ENCODE measurements at places on chromosomes 6 and 20.
A peak's percentile ranks its signal among the peaks of the same experiment; 100 is the strongest.

GRCh38 chr6:52515219-52515960, 61.5 kb downstream of the TRAM2 start:
- no peak for DNase-seq

GRCh38 chr6:57201718-57202117, 20.4 kb downstream of the RAB23 start:
- no peak for DNase-seq

DNA sequence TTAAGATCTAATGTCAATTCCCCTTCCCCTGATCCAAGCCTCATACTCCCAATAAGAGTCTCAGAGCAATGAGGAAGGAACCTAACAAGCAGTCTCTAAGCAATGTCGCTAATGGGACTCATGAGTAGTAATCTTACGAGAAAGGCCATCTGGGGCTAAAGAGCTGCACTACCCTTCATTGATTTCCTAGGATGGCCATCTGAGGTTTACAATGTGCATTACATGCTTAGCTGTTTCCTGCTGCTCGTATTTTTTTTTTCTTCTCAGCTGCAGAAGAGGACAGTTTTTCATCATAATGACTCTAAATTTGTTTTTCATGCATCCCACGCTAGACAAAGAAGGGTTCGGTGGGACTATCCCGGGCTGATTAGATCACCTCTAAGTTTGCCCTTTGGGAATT, 119.3 kb downstream of the LPA start:
- DNase-seq, result no peak

DNA sequence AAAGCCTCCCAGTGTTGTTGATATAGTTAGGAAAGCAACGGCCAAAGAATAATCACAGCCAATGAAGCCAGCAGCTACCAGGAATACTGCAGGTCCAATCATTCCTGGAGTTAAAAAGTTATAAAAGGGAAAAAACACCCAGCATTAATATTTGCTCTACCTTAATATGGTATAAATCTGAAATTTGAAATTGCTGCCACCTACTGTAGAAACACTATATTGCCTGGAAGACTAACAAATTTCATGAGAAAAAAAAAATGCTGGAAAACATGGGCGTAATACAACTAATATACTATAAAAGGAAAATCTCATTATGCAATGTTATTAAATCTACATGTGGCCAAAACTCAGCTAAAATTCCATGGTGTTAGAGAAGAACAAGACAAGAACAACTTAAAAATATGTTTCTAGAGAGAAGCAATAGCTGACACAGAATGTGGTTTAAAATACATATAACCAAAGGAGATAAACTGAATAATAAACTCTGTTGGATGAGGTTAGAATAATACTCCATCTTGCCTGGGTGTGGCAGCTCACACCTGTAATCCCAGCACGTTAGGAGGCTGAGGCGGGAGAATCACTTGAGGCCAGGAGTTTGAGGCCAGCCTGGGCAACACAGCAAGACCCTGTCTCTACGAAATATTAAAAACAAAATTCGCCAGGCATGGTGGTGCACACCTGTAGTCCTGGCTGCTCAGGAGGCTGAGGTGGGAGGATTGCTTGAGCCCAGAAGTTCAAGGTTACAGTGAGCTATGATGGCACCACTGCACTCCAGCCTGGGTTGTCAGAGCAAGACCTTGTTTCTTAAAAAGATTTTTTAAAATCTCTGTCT, 43.1 kb downstream of the SLC17A5 start:
- no peak for DNase-seq

- DNase-seq, result no peak
These were observed 13.8 kb downstream of the SYTL3 start for GRCh38 chr6:158663625-158664165.

DNA sequence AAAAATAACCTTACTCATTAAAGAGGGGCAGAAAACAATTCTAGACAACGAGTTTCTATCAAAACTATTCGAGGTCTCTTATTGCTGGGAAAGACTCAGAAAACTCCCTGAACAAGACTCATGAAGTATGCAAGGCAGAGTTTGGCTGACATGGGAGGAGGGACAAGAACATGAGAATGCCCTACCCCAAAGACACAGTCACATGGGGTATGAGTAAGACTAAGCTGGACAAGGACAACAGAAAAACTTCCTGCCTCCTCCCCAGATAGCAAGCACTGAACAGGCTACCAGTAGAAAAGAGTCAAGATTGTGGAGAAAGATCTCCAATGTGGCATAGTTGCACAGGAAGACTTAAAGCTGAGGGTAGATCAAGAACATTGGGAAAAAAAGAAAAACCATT, 39.7 kb upstream of the PHIP start:
- no peak for DNase-seq

DNA sequence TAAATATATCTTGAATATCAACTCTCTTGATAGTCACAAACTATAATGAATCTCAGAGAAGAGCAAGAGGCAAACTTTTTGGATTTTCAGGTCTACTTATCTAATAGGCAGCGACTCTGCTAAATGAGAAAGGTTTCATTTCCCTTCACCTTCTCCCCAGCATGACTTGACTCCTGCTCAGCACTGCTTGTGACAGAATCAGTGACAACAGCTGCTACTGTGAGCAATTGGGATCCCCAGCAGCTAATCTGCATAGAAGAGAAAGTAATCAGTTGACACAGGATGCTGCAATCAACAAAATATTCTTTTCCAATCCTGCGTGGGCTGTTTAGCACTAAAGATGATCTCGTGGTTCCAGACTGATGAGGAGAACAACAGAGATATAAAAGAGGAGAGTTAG, 205.5 kb downstream of the MMUT start:
- no peak for DNase-seq

DNA sequence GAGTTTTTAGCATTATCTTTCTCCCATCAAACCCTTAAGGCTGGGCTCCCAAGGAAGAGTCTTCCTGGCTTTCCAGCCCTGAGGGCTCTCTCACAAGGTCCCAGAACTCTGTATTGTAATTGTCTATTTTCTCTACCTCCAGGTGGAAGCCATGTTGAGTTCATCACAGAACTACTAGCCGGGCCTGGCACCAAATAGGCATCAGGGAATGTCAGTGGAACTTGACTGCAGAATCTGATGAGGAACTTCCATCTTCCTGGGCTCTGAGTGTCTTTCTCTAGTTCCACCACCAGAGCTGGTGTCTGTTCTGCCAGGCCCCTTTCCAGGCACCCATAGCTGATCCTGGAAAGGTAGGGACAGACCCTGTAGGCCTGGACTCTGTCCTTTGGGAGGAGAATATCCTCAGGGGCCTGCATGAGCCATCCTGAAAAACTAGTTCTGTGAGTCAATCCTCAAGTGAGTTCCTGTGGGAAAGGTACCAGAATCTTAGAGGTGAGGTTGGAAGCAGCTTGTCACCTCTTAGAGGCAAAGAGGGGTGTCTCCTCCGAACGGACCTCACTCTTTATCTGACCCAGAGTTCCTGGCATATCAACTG, 11.1 kb upstream of the TOP1 start:
- DNase-seq, result no peak

GRCh38 chr20:1566701-1567100, 9.2 kb upstream of the SIRPD start:
- no peak for DNase-seq

GRCh38 chr6:36929607-36930006, 24.9 kb upstream of the PI16 start:
- DNase-seq, result no peak

DNA sequence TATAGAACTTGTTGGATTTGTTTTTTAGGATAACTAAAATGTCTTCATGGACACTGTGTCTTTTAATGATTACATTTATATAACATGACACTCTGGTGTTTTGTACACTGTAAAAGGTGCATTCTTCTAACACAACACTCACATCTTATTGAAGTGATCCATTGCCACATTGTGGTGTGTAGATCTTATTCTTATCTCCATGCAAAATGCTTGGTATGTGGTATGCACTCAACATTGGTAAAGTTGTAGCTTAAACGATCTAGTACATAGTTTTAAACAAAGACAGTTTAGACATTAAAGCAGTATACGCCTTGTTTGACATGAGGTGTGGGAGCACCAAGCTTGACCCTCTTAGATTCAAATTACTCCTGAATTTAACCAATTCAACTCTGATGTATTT, 84.7 kb downstream of the SASH1 start:
- DNase-seq, result no peak

GRCh38 chr6:4516206-4516605, 260.0 kb upstream of the CDYL start:
- no peak for DNase-seq

DNA sequence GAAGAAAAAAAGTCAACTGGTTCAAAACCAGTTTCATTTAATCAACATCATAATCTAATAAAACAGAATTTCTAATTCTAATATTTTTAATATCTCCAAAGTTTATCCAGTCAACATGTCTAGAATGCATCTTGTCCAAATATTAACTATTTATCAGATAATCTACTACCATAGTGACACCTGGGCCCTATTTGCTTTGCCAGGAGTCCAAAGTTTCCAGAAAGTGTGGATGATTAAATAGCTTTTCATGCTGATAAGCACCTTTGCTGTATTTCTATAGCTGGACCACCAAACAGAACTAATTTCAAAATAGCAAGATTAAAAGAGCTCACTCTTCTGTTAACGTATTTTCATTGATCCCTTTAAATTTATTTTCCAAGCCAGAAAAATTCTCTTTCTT, 12.3 kb upstream of the TAAR1 start:
- no peak for DNase-seq

GRCh38 chr20:10427060-10427692, 6.8 kb downstream of the MKKS start:
- peak; percentile 45 for DNase-seq

DNA sequence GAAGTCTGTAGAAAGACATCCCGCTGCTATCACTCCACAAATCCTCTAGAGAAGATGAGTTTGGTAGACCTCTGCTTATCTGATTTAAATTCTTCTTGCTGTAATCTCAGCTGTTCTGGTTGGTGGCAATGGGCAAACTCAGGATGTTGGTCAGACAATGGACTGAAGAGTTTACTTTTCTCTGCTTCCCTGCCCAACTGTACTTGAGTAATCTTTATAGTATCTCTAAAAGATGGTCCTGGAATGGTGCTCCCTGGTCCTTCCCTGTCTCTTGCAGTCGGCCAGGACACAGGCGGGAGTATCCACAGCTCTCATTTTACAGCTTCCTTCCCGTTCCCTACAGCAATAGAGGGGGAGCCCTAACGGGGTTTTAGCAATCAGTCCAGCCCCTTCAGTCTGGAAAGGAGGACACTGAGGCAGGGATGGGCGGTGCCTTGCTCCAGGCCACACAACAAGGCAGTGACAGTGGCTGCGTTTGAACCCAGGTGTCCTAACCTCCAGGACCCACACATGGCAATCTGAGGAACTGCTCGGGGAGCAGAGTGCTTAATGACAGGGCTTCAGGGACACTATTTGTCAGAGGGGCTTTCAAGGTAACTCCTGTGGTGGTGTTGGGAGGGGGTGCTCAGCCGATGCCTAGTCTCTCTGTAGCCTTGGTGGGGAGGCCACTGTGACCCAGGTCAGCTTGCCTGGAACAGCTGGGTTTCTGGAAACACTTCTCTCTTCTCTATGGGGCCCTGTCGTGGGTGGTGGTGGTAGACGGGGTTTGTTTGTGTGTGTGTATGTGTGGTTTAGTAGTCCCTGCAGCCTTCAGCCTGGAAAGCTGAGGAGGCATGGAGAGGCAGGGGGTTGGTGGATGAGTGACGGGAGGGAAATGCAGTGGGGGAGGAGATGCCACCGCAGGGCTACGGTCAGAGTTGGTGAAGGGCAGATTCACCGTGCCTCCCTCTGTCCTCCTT, 9.5 kb upstream of the VEGFA start:
- no peak for DNase-seq

DNA sequence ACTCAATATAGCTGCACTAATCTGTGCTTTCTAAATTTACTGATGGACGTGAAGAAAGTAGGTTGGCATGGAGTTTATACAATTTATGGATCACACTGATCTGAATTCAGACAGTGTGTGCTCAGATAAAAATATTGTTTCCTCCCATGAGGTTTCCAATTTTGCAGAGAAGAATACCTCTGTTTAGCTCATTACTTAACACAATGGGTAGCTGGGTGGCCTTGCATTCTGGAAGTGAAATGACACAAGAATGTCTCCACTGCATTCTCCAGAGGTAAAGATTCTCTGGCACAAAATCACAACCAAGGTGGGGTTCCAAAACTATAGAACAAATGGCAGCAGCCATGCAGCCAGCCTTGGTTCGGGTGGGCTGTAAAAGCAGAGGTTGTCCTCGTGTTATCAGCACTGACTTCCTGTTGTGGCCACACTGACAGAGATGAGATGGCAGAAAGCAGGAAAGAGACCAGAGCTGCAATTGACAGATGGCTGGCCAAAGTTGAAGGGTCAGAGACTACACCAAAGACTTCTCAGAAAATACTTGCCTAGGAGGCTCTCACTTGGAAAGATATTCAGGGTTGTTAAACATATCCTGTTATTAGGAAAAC, 50.2 kb downstream of the HDAC2 start:
- no peak for DNase-seq

DNA sequence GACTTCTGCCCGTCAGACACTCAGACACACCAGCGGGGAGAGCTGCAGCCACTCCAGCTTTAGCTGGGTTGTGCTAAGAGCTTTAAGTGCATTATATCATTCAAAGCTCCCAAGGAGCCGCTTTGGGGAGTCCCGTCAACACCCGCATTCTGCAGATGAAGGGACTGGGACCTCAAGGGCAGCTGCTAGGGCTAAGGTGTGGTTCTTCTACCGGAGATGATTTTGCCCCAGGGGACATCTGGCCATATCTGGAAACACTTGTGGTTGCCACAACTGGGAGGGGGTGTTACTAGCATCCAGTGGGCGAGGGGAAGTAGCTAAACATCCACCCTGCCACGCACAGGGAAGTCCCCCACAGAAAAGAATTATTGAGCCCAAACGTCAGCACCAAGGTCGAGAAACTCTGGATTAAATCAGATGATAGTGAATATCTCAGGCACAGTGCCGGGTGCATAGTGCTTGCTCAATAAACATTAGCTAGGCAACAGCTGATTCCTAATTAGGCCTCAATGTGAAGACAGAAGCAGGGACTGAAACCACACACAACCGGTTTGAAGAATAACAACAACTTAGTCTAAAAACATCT, 29.6 kb downstream of the PMEPA1 start:
- no peak for DNase-seq

DNA sequence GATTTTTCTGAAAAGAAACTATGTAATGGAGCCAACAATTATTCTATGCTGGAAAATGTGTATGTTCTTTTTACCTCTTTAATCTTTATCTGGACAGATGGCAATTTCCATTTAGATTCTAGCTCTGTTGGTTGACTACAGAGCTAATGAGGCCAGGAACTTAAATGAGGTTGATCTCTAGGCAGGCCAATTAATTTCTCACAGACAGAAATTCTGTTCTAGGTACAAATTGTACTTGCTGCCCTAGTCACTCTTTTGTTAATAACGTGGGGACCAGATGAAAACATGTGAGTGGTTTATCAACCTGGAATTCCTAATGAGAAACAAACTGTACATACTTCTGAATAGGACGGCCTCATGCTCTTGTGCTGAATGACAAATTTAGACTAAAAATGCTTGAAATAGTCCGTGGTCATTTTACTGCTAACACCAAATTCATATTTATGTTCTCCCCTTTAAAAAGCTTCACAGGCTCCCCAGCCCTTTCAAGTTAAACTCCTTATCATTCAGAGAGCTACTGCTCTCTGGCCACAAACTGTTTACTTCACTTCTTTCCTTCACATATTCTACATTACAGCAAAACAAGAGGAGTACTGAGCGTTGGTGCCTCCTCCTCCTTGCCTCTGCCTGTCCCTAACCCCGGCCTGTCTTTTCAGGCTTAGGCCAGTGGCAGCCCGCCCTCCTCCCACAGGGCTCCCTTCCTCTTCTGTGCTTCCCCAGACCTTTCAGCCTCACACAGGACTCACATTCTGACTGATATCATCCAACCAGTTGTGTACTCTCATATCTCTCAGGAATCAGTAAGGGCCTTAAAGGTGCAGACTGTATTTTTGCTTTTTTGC, 41.4 kb downstream of the DTNBP1 start:
- no peak for DNase-seq

GRCh38 chr6:78400076-78400475, 467.3 kb upstream of the IRAK1BP1 start:
- no peak for DNase-seq
